ENCODE measurements at places on chromosomes 16 and 17. TPM values are rescaled to one million over a fixed set of nuclear protein-coding genes. Genes with fewer than 3 reads are reported as not detected.

- DNase-seq = no peak
Measured at GRCh38 chr16:80459966-80460365, 80.8 kb upstream of the DYNLRB2 start.

GRCh38 chr16:12449795-12450194 is 353.9 kb downstream of the CPPED1 start:
- DNase-seq = no peak

Gene KCNH6
- not detected for total RNA-seq

Gene CDH8
- not detected for total RNA-seq

Gene GRB2
- 87.4 TPM for total RNA-seq

Gene DNAI2
- total RNA-seq = not detected

- DNase-seq = no peak
Measured at GRCh38 chr16:71499775-71500364, 10.7 kb upstream of the ZNF19 start.

GRCh38 chr16:15993541-15993940 is 44.1 kb downstream of the ABCC1 start:
- DNase-seq = no peak

DNA sequence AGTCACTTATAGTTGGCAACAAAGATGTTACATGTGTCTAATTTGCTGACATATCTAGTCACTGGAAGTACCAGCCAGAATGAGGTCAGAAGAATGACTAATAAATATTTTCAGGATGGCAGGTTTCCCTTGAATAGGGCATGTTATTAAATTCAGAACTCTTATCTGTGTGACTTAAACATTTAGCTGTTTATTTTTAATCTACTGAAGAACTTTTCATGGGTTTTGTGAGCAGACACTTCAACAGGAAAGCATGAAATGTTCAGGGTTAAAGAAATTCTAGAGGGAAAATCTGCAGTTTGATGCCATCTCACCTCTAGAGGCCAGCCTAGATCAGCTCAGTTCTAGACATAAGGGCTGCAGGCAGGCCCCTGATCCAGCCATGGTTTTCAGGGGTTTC is 13.2 kb downstream of the JPT2 start:
- DNase-seq = no peak

GRCh38 chr16:19884611-19885450 is at the start of gene GPRC5B:
Gene GPRC5B, minus strand, starts transcription at chr16:19884848. Its CDS starts 12,003 bp downstream, at chr16:19872845.
- no peak for DNase-seq

Gene TMEM107
- total RNA-seq = 28.8 TPM

DNA sequence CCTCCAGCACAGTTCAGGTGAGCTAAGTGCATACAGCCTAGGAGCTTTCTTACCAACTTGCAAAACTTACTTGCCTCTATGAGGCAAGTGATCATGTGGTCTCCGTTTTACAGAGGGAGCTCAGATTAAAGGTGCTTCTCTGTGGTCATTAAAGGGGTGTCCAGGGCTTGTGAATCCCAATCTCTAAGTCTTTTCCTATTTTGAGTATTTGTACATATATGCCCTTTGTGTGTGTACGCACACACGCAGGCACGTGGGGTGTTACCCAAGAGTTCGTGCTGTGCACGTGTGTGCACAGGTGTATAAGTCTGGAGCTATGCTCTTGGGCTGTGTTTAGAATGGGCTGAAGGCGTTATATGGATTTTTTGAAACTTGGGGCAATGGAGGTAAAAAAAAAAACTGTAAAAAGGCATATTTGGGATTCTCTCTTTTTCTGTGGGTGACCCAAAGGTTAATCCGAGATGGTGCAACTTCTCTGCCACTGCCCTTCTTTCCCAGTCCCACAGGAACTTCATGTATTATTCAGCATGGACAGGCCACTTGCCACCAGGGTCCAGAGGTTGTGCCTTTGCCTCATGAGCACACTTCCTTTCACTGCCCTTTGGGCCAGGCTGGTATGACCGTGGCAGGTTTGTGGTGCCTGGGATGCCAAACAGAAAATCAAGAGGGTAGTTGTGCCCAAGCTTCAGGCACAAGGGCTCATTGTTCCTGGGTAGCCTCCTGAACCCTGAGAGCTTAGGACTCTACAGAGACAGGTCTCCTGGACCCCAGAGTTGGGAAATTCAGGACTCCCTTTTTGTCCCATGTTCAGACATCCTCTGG is 1.5 kb downstream of the ABCC3 start:
- DNase-seq = no peak

DNA sequence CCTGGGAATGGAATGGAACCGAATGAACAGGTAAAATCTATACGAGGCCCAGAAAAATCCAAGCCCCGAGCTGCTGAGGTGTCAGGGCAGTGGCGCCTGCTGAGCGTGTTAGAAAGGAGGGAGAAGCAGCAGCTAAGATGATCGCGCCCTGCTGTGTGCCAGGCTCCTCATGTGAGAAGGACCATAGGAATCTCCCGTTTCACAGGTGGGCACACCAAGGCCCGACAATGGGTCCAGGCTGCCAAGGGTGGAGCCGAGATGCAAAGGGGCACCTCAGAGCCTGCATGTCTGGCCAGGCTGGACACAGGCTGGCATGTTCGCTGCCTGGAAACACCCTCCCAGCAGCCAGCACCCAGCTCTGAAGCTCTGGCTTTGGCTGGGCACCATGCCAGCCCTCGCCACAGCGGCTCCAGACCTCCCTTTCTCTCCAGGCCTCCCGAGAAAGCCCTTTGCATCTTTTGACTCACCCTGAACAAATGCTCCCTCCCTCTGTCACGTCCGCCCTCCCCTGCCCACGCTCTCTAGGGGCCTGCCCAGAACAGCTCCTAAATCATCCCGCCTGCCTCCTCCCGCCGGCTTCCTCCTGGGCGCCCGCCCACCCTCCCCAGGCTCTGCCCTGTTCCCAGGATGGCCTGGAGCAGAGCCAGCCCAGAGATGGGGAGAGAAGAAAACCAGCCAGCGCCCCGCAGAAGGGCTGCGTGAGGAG is 217.8 kb upstream of the GSE1 start:
- peak; percentile 64 for DNase-seq

- no peak for DNase-seq
Measured at GRCh38 chr16:71453036-71453435, 9.0 kb downstream of the ZNF23 start.

Gene MYH11
- total RNA-seq = 24.7 TPM

Gene PRSS33
- total RNA-seq = not detected

- DNase-seq = peak; percentile 34
Measured at GRCh38 chr17:35345926-35346771, 27.3 kb downstream of the SLFN11 start.

Gene LLGL2
- 5.4 TPM for total RNA-seq

- no peak for DNase-seq
Measured at GRCh38 chr17:30590081-30590733, 113.0 kb downstream of the GOSR1 start.

GRCh38 chr17:4537451-4538235 is 17.5 kb downstream of the MYBBP1A start:
- no peak for DNase-seq

Measured in omental fat pad (tissue), 4 donors.